GM19239 (cell line): ENCODE measurements at places on chromosomes 2 and 18.

DNA sequence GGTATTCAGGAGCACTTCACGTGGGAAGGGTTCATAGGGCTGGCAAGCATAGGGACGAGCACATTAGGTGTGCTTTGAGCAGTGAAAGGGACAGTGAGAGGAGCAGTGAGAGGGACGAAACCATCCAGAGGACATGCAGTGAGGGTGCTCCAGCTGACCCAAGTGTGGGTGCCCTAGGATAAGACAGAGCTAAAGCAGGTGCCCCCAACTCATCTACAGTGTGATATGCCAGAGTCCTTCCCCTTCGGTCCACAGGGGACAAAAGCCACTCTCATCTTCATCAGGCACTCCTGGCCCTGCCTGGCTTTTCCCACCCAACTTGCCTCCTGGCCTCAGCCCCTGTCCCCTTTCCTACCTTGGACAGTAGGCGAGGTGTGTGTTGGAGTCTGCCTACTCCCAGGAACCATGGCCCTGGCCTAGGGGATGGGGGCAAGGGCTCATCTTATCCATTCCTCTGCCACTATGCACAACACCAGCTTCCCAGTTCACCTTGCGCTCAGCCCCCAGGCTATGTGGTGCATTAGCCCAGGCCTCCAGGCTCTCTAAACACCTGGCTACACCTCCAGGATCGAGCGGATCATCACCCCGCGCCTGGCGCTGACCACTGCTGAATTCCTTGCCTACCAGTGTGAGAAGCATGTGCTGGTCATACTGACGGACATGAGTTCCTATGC, 16.1 kb upstream of the ANKRD53 start:
- no peak for DNase-seq

- no peak for DNase-seq
Observed at GRCh38 chr18:49547701-49548100, 14.2 kb upstream of the LIPG start.

- no peak for DNase-seq
Observed at GRCh38 chr18:68937029-68937599, 139.2 kb downstream of the CCDC102B start.

- DNase-seq: no peak
Observed at GRCh38 chr18:68215931-68216330, 499.0 kb downstream of the TMX3 start.

DNA sequence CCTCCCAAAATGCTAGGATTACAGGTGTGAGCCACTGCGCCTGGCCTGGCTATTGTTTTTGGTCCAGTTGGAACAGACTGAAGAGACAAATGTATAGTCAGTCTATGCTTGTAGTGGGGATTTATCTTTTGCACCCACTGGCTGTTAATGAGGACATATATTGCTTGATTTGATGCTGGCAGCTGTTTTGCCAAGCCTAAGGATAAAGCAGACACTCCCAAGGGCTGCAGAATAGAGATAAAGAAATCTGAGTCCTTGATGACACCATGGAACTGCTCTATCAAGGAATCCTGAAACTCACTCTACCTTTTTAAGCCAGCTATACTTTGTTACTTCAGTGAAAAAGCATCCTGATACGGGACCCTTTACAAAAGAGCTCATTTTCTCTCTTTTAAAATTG, 43.1 kb upstream of the ENOSF1 start:
- DNase-seq: no peak
